ENCODE measurements at places on chromosomes 3 and 15.

- DNase-seq = no peak
These were observed 18.2 kb upstream of the SKOR1 start for GRCh38 chr15:67807141-67807540.

DNA sequence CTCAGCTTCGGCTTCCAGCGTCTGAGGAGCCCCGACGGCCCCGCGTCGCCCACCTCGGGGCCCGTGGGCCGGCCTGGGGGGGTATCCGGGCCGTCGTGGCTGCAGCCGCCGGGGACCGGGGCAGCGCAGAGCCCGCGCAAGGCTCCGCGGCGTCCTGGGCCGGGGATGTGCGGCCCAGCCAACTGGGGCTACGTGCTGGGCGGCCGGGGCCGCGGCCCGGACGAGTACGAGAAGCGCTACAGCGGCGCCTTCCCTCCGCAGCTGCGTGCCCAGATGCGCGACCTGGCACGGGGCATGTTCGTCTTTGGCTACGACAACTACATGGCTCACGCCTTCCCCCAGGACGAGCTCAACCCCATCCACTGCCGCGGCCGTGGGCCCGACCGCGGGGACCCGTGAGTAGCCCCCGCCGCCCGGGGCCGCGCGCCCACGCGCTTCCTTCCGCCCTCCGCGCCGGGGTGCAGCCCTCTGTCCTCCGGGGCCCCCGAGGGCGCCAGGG, 462 bp downstream of the EDEM1 start:
- DNase-seq = no peak

GRCh38 chr3:195131176-195131575, 139.8 kb downstream of the XXYLT1 start:
- DNase-seq = no peak

DNA sequence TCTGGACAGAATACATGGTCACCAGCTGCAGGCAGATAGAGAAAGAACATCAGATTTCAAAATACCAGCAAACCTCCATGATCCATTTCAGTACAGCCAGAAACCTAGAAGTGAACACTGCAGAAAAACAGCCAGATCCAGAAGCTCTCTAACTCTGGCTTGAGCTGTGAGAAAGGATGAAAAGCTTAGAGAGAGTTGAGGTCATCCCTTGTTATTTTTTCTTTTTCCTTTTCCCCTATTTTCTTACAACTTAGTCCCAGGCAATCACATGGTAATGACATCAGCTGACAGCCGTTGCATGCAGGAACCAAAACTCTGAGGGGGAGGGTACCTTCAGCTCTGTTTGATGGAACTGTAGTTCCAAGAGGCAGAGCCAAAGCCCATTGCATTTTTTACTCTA, 113.2 kb downstream of the TCF12 start:
- no peak for DNase-seq

- DNase-seq = no peak
These were observed 113.8 kb downstream of the ADCY5 start for GRCh38 chr3:123335007-123335670.

DNA sequence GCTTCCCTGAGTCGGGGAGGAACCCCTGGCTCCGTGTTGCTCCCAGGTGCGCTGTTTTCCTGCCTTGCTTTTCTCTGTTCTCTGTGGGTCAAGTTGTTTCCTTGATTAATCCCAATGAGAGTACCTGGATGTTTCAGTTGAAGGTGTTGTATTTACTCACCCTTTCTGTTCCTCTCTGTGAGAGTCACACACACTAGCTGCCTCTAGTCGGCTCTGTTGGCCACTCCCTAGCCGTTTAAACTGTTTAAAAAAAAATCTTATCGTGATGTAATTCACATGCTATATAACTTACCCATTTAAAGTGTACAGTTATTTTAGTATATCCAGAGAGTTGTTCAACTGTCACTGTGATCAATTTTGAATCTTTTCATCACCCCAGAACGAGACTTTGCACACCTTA, 74.0 kb downstream of the AKAP13 start:
- DNase-seq = no peak

- DNase-seq = no peak
These were observed 38.0 kb downstream of the PRKCD start for GRCh38 chr3:53198996-53199395.

GRCh38 chr3:171503817-171504216, 43.6 kb upstream of the TNIK start:
- no peak for DNase-seq

GRCh38 chr3:119177321-119177720, 3.9 kb downstream of the UPK1B start:
- no peak for DNase-seq

DNA sequence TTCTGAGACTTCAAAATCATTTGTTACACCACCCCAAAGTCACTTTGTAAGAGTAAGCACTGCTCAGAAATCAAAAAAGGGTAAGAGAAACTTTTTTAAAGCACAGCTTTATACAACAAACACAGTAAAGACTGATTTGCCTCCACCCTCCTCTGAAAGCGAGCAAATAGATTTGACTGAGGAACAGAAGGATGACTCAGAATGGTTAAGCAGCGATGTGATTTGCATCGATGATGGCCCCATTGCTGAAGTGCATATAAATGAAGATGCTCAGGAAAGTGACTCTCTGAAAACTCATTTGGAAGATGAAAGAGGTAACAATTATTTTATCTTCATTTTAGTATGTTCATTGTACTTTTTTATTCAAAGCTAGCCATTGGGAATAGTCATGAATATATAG, 32.6 kb downstream of the BLM start:
- peak; percentile 46 for DNase-seq

- DNase-seq = no peak
These were observed 21.9 kb upstream of the RPL29 start for GRCh38 chr3:52017586-52017985.

DNA sequence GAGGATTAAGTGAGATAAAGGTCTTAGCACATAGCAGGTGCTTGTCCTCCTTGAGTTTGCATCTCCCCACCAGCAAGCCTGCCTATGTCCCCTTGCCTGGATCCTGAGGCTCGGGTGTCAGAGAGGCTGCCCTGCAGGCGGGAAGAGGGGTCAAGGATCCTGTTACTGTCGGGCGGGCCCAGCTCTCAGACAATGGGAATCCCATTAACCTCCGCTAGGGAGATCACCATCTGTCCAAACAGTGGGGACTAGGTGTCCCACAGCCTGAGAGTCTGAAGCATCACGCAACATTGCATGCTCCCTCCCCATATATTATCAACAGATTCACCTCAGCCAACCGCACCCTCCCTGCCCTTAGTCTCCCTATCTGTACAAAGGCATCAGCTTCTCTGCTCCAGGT, 151.4 kb downstream of the FBLN2 start:
- no peak for DNase-seq

- DNase-seq = no peak
These were observed 2.6 kb upstream of the TBC1D2B start for GRCh38 chr15:78080088-78080460.

GRCh38 chr3:14130230-14130629, 5.4 kb downstream of the TMEM43 start:
- DNase-seq = no peak

- DNase-seq = no peak
These were observed 54.7 kb downstream of the TM2D3 start for GRCh38 chr15:101597360-101597928.

DNA sequence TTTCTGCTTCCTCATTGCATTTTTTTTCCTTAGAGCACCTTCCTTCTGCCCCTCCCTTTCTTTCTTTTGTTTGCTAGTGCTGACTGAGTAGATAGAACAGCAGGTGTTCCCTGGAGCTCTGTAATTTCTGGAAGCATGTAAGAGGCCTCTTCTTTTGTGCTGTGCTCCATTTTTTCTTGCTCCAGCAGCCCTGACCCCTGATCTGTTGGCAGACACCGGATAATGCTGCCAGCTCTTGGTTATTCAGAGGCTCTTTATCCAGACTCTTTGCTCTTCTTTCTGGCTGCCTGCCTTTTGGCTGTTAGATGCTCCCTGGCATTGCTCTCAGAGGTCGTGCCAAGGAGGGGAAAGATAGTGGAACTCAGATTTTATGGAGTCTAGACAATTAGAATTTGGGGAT, 104.4 kb upstream of the RBMS3 start:
- no peak for DNase-seq

GRCh38 chr15:90564051-90564450, 34.3 kb downstream of the CRTC3 start:
- DNase-seq = no peak

- DNase-seq = no peak
These were observed 22.5 kb upstream of the BFSP2 start for GRCh38 chr3:133377396-133377795.

DNA sequence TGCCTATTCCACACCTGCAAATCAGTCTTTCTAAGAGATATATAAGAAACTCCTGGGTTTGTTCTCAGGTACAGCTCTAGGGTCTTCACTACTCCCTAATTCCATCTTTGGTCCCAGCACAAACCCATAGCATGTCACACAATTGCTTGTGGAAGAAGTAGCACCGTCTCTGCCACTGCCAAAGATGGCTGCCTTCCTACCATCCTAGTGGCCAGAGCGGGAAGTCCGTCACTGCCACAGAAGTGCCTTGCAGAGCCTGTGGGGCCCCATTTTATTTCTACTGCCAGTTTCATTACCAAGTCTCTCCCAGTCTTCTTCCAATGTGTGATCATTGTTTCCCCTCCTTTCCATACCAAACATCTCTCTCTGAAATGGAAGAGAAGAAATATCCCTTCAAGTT, 107.6 kb downstream of the CD47 start:
- no peak for DNase-seq

GRCh38 chr3:69735893-69736292, 3.4 kb upstream of the MITF start:
- DNase-seq = no peak

All from GM12864 (cell line).